ENCODE measurements at places on chromosomes 3 and 15.

- DNase-seq, result no peak
Measured at GRCh38 chr3:185402561-185402960, 39.6 kb downstream of the MAP3K13 start.

GRCh38 chr3:170862618-170863374 lies 7.2 kb downstream of the RPL22L1 start:
- no peak for DNase-seq

GRCh38 chr3:140953028-140953960 lies 11.7 kb downstream of the SLC25A36 start:
- no peak for DNase-seq

DNA sequence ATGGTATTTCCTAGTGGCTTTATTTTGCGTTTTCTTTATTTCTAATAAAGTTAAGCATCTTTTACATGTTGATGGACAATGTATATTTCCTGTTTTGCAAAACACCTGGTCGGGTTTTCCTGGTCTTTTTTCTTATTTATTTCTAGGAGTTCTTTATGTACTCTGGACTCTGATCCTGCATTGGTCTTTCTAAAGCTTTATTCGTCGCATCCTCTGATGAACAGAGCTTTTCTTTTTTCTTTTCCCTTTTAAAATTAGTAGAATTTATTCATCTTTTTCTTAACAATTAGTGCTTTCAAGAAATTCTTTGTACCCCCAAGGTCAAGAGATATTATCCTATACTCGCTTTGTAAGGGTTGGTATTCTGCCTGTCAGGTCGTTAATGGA lies 32.2 kb downstream of the ZDHHC19 start:
- DNase-seq, result no peak

DNA sequence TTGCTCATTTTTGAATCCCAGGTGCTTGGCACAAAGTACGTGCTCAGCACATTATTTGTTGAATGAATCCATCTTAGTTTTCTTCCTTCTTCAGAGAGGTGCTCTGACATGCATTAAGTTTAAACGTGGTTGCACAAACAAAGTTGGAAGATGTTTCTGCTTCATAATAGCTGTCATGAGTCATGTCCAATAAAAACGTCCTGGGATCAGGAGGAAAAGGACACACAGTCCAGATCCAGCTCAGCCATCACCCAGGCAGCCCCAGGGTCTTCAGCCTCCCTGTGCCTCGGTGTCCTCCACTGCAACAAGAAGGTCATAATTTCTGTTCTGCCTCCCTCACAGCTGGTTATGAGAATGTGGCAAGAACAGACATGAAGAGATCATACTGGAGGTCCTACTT lies 55.4 kb downstream of the CCNL1 start:
- no peak for DNase-seq

DNA sequence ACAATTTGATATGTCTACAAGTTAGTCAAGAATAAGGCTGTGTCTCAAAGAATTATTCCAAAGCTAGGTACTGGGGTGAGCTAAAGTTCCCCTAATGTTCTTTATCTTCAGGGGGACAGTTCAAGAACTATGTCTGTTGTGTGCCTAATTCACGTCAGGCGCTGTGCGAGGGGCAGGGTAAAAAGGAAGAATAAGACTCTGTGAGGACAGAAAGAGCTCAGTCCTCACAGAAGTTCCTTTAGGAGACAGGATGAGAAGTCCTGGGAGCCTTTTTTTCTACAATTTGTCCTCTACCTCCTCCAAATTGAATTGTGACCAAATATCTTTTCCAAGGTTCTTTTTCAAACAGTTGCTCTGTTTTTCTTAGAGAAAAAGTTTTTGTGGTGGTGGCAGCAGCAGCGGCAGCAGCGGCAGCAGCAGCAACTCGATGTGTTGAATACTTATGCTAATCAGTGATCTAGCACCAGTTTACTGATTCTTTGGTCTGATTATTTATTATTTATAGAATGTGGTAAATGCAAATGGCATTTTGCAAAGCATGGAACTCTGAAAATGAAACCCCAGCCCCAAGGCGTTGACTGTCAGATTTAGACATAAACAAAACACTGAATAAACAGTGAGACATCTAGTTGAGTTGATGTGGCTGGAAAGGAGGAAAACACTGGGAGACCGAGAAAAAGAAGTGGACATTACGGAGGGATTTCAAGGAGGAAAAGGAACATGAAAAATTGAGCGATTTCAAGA lies 88.6 kb downstream of the GTPBP8 start:
- no peak for DNase-seq

GRCh38 chr3:58607816-58608215 lies 30.6 kb upstream of the FAM107A start:
- DNase-seq, result no peak

GRCh38 chr15:79025201-79025600 lies 65.4 kb downstream of the RASGRF1 start:
- no peak for DNase-seq

- DNase-seq, result no peak
Measured at GRCh38 chr15:28106294-28107110, 7.4 kb upstream of the OCA2 start.

DNA sequence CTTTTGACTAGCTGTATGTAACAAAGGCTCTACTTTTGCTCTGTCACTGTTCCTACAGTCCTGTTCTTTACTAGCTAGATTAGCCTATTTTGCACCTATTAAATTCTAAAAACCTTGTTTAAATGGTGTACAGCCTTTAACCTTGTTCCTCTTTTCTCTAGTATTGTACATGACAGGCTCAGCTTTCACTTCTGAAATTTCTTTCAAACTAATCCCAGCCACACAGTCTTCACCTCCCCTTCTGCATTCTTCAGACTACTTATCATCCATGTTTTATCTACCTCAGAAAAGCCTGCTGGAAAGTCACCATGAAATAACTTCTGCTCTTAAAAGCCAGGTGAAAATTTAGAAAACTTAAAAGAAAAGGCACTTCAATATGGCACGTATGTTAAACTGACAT lies 122.4 kb downstream of the NECTIN3 start:
- DNase-seq, result no peak
